ENCODE measurements at places on chromosomes 5 and 9.
A peak's percentile ranks its signal among the peaks of the same experiment; 100 is the strongest.

- DNase-seq, result no peak
Observed at GRCh38 chr5:18987101-18987500, 1000.9 kb downstream of the CDH18 start.

DNA sequence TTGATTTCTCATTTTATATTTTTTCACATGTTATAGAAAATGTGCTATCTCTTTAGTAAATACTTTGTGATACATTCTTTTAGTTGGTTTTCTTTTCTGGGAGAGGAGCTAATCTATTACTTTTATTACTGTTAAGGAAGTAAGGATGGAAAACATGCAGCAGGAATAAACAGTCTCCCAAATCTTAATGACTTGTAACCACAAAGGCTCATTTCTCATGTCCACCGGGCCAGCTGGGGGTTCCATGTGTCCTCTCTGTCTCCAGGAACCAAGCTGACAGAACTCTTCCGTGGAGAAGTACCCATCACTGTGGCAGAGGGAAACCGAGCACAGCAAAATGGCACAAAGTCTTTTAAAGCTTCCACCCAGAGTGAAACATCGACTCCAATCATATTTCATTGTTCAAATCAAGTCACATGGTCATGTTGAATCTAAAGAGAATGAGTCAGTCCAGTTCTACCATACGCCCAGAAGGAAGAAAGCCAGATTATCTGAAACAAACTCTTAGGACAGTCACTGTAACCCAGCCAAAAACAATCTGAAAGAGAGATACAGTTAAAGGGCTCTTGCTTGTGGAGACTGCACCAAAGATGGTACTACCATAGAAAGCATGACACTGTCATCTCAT, 97.1 kb upstream of the CDH6 start:
- no peak for DNase-seq

DNA sequence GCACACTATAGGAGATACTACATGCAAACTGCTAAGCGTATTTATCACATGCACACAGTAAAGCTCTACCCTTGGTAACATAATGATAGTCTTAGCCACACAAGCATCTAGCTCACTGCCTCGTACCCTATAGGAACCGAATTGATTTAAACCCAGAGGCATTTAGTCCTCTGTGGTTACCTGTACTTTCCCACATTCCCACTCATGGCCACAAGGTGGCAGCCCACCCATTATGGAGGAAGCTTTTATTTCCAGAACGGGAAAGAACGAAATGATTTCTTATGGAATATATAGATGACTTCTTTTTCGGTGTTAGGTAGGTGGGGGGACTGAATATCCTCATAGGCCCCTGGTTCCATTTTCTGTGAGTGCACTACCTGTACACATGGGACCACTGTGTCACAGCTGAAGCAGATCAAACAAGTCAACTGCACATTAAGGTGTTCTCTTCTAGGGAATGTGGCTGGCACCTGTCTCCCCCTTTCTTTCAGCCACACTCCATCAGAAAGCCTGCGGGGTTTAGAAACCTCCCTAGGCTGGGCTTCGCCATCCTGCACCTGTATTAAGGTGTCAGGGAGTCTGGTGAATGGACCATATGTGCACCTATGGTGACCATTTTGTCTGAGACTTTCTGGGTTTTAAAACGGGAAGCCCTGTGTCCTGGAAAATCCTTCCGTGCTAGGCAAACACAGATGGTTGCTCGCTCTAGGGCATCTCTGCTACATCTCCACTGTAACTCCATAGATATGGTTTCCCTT, 313.2 kb downstream of the SLIT3 start:
- DNase-seq, result peak; percentile 58

DNA sequence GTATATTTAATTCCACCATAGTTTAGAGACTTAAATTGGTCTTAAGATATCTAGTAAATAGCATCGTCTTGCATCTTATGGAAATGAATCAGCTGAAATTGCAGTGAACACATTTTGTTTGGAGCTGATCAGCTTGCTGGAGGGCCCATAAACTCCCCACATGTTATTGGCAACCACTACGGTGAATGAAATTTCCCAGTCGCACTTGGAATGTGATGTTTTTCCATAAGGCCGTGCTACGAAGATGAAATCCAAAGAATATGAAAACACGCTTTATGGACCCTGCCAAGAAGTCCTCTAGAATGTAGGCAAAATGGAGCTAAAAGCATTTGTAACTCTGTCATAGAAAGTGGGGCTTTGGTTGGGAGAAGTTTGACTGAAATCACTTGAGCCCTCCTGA, 572.1 kb downstream of the ACTL7B start:
- no peak for DNase-seq

DNA sequence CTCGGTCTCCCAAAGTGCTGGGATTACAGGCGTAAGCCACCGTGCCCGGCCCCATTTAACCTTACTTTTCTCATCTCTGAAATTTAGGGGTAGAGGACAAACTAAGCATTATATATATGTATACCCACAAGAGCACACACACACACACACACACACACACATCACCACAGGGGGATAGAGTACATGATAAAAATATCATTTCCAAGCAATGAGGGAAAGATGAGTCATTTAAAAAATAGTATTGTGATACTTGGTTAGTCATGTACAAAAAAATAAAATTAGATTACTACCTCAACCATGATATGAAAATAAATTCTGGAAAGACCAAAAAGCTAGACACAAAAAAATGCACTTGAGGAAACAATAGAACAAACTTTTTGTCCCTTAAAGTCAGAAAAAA, 67.2 kb downstream of the CDH18 start:
- no peak for DNase-seq

GRCh38 chr9:121299467-121300282, 31.7 kb downstream of the GSN start:
- DNase-seq, result no peak

DNA sequence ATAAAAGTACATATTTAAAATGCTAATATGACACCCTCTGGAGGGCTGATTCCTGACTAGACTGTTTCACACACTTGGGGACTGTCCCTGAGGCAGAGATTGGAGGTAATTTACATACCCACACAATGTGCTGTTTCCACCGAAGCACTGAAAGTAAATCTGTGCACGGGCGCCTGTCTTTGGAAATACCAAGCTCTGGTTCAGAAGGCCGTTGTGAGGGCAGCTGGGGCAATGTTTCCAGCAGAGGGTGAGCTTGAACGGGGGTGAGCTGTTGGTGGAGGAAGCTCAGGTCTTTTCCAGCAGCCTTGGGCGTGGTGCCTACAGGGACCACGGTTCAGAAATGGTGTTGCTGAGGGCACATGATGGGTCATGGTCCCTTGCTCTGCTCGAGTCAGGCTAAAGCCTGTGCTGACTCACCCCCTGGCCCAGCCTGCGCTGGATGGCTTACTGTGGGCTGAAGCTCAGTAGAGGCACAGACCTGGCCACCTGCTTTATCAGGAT, 25.8 kb upstream of the HMCN2 start:
- no peak for DNase-seq

GRCh38 chr5:84131372-84131771, 253.3 kb downstream of the EDIL3 start:
- no peak for DNase-seq

DNA sequence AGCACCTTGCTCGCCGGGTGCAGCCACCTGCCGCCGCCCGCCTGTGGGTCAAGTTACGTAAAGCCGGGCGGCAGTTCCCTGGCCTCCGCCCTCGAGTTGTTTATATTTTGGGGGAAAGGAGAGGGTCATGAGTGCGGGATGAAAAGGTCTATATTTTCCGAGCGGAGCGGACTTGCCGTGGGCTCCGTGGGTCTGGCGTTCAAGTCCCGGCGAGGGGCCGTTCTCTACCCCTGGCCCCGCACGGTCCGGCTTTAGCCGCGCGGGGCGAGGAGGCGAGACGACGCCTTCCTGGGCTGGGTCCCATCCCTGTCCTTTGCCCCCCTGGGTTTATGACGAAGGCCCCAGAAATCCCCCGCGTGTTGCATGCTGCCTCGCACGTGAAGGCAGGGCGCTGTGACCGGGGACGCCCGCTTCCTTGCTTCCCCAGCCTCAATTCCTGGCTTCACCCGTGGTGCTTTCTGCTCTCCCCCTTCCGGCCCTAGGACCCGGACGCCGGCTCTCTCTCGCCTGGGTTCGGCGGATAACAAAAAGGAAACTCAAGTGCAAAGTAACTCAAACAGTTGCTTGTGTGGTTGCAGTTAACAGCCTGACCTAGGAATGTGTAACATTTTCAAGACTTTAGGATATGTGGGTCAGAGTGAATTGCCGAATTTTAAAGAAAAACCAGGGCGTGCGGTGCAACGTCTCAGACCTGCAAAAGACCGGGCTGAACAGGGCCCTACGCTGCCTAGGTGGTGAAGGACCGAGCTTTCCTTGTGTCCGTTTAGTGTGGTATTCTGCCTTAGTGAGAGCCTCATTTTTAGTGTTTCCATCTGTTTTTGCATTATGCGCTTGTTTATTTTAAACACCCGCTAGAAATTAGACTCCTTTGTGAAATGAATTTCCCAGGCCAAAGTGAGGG, 810 bp downstream of the VPS13A start:
- no peak for DNase-seq

- DNase-seq, result no peak
Observed at GRCh38 chr5:169656125-169656901, 19.2 kb downstream of the DOCK2 start.

- DNase-seq, result no peak
Observed at GRCh38 chr9:68980341-68980914, 33.5 kb downstream of the PRKACG start.

GRCh38 chr9:80763536-80763935, 925.8 kb downstream of the TLE1 start:
- DNase-seq, result no peak

DNA sequence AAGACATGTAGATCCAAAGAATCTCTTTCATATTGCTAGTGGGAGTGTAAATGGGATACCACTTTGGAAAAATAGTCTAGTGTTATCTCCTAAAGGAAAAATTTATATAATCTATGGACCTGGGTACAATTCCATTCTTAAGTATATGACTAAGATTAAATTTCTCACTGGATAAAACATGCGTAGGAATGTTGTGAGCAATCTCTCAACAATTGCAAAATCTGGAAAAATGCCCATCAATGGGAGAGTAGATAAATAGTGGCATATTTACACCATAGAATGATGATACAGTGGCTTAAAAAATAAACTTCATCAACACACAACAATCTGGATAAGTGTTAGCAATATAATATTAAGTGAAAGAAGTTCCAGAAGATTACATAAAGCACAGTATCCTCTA, 469.5 kb downstream of the MAN2A1 start:
- DNase-seq, result no peak

DNA sequence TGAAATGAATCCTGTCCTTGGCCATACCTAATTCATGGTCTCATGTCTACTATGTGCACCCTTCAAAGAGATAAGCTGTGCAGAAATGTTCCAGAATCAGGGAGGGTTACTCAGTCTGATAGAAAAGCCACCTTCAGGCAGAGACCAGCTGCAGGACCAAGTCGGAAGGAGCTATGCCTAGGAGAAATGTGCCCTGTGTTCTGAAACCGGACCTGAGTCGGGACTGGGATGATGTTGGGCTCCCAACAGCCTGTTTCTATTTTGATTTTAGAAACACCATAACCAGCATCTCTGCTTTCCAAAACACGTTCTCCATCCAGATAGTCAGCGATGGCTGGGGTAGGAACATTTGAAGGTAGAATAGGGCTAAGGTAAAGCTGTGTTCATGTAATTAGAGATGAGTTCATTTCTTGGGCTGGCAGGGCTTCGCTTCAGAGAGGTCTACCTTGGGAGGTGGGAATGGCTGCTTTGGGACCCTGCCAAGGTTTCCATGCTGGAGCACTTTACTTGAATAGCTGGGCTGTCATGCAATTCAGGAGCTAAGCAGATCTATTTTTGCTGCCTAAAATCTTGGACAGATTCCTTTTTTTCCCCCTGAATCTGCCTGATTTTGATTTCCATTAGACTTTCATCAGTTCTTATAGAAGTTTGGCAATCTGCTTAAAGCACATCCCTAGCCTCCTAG, 2.8 kb downstream of the ADCY2 start:
- no peak for DNase-seq

- peak; percentile 52 for DNase-seq
Observed at GRCh38 chr5:125411744-125412560, 665.5 kb upstream of the ZNF608 start.

GRCh38 chr5:52760695-52761366, 26.9 kb upstream of the ITGA1 start:
- no peak for DNase-seq

DNA sequence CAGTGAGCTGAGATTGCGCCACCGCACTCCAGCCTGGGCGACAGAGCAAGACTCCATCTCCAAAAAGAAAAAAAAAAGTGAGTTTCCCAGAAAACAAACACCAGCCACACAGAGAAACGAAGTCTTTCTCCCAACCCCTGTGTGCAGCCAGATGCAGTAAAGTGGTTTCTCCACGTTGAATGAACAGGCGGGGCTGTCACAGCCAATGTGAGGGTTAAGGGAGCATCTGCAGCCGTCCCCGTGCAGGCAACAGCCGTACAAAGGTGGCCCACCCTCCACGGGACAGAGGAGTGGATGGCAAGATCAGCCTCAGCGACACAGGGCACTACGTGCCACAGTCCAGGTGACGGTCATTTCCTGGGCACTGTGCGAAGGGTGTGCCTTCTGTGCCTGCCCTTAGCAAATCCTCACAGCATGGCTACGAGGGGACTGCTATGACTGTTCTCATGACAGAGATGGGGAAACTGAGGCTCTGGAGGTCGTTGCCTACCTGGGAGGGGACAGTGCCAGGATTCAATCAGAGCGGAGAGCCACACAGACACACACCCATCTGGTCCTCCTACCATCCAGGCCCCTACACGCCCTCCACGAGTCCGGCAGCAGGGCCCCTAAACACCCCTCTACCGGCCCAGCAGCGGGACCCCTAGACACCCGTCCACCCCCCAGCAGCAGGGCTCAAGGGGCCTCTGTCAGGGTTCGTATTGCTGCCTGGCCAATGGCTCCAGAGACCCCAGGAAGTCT, 2.3 kb downstream of the VAV2 start:
- no peak for DNase-seq

- peak; percentile 75 for DNase-seq
Observed at GRCh38 chr9:137067860-137068538, 2.4 kb downstream of the SAPCD2 start.

DNA sequence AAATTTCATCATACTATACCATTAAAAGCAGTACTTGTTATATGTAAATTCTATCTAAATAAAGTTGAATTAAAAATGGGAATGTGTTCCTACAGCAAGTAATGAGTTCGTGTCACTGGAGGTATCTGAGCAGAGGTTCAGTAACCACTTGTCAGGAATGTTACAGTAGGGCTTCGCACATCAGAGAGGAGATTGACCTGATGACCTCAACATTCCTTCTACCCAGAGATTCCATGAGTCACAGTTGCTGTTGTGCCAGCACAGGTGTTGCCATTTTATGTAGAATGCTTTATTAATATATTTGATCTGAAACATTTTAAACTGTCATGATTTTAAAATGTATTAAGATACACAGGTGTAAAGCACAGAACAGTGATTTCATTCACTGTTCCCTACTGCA, 60.3 kb downstream of the STX17 start:
- DNase-seq, result no peak

- no peak for DNase-seq
Observed at GRCh38 chr9:28847331-28847730, 1274.0 kb upstream of the C9orf72 start.

GRCh38 chr9:104313396-104314110, 190.5 kb upstream of the OR13F1 start:
- DNase-seq, result no peak

- DNase-seq, result no peak
Observed at GRCh38 chr5:40575921-40576320, 103.8 kb upstream of the PTGER4 start.

All from hippocampal formation (tissue), 2 donors.